ENCODE measurements at places on chromosomes 1 and 21.

DNA sequence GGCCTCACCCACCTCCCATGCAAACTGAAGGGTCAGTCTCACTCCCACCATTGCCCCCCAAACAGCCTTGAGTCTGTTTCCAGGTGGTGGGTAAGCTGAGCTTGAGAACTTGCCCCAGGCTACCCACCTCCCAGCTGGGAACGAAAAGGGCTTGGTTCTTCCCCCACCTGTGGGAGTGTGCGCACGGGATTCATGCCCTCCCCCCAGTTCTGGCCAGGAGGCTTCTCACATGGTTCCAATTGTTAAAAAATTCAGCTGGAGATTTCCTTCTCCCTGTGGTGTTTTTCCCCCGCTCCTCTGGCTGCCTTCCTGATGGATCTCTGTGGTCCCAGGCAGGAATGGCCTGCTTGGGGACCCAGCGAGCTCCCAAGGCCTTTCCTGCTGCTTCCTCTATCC is 81.8 kb upstream of the C21orf91 start:
- no peak for DNase-seq

GRCh38 chr21:17045214-17045853 is 467.5 kb upstream of the CXADR start:
- peak; percentile 40 for DNase-seq

- no peak for DNase-seq
These were observed 6.8 kb upstream of the PUM1 start for GRCh38 chr1:31072304-31072746.

- DNase-seq: no peak
These were observed 131.9 kb downstream of the CYYR1 start for GRCh38 chr21:26441149-26441548.

- DNase-seq: no peak
These were observed 43.3 kb downstream of the IARS2 start for GRCh38 chr1:220137019-220137786.

DNA sequence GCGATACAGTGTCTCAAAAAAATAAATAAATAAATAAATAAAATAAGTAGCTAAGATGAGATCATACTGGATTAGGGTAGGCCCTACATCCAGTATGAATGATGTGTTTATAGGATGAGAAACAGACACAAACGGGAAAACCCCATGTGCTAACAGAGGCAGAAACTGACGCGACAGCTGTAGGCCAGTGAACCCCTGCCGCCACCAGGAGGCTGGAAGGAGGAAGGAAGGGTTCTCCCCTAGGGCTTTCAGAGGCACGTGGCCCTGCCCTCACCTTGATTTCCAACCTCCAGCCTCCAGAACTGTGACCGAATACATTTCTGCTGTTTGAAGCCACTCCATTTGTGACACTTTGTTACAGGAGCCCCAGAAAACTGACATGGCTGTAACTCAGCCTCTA is 38.5 kb downstream of the CHD5 start:
- DNase-seq: no peak

GRCh38 chr21:33007747-33008146 is 18.0 kb upstream of the OLIG2 start:
- DNase-seq: no peak

DNA sequence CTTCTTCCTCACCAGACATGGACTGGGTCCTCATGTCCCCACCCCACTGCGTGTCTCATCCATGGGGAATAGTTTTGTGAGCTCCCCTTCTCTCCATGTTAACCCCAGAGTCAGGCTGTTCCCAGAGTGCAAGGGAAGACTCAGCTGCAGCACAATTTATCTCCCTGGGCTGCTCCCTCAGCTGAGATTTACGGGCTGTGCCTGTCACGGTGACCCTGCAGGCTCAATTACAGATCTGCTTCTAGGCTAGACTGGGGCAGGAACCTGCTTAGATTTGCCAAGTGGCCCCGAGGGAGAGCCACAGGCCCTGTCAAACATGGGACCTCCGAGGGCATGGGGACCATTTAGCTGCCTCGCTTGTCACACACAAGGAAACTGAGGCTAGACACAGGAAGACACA is 37.8 kb downstream of the CDCP2 start:
- DNase-seq: no peak

DNA sequence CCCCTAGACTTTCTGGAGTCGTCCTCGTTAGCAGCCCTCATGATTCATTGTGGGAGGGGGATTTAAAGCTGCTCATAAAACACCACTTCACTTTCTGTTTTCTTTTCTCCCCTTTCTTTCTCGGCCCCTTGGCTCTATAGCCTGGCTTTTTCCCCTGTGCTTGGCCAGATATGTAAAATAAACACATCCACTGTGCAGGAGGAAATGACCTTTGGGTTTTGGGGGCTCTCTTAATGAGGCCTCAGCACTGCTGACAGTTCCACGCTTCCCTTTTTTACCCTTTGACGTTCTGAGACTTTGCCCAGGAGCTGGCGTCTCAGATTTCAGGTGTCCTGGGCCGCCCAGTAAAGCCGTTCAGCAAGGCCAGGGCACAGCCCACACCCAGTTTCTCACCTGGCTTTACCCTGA is 65.7 kb downstream of the RUNX3 start:
- DNase-seq: no peak

DNA sequence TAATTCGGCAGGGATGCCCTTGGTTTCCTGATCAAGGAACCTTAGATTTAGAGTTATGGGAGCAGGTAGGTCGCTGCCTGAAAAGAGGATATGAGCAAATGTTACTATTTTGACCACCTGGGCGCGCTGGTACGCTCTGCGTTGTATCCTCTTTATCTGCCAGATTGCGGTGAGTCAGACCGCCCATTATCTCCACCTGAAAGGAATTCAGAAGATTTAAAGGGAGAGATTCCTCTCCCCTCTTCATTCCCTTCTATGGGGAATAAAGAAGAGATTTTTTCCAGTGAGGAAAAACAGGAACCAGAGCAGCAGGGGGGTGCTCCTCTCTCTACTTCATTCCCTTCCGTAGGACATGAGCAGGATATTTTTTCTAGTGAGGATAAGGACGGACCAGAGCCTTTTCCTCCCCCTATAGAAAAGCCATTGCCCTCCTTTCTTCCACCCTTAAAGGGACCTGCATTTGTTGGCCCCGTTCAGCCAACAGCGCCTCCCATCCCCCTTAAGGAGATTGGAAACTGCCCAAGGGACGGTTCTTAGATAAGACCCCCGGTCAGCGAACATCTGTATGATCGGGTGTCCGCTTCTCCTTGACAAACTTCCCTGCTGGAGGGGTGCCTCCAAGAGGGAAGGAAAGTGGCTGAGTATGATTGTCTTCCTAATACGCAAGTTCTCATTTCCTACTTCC is 34.1 kb downstream of the CLCA1 start:
- DNase-seq: no peak

DNA sequence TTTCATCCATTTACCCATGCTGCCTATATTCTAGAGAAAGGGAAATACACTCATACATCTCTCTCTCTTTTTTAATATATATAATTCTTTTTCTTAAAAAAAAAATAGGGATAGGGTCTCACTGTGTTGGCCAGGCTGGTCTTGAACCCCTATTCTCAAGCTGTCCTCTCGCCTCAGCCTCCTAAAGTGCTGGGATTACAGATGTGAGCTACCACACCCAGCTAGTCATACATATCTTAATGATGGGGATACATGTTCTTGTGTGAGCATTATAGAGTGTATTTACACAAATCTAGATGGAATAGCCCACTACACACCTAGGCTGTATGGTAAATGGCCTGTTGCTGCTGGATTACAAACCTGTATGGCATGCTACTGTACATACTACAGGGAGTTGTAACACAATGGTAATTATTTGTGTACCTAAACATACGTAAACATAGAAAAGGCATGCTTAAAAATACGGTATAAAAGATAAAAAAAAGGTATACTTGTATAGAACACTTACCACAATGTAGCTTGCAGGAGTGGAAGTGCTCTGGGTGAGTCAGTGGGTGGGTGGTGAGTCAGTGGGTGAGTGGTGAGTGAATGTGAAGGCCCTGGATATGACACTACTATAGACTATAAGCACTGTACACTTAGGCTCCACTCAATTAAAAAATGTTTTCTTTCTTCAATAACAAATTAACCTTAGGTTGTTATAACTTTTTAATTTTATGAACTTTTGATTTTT is 72.9 kb downstream of the IVNS1ABP start:
- no peak for DNase-seq

GRCh38 chr1:212021563-212021962 is 13.8 kb downstream of the INTS7 start:
- no peak for DNase-seq

DNA sequence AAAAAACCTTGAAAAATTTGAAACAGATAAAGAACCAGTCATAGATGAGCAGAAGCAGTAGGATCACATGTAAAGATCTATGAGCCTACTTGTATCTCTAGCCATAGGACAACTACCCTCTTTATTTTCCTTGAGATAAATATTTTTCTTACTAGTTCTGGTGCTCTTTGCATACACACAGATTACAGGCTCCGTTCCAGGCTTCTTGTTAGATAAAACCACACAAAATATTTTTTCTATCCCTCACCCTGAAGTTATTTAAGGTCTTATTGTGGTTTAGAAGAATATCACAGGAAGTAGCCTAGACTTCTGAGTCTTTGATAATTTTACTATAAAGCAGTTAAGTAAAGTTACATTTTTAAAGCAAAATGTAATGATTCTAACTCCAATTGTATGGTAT is 512.2 kb downstream of the NEGR1 start:
- no peak for DNase-seq

All from NCI-H2029 treated with DMSO at 0.1 percent for 48 hours (cell line).